Pancreas (tissue), 10 donors: ENCODE measurements at places on chromosomes 6 and 20. TPM values are rescaled to one million over a fixed set of nuclear protein-coding genes. Genes with fewer than 3 reads are reported as not detected.

TRAPPC3L gene
- not detected for total RNA-seq

ZNF165 gene
- total RNA-seq: 2.9 TPM

HLA-DRB5 gene
- total RNA-seq: 0.38 TPM

ANGPT4 gene
- not detected for total RNA-seq

DSE gene
- total RNA-seq: 9.4 TPM

PKIB gene
- total RNA-seq: 2.4 TPM

PTK7 gene
- 44.2 TPM for total RNA-seq

SLC44A4 gene
- total RNA-seq: 57.3 TPM

GTSF1L gene
- not detected for total RNA-seq

ACTL10 gene
- total RNA-seq: 2.7 TPM

FNDC1 gene
- 0.88 TPM for total RNA-seq

SNAP25 gene
- total RNA-seq: 0.95 TPM

CTSZ gene
- 51.6 TPM for total RNA-seq

TGM2 gene
- 12.4 TPM for total RNA-seq

PAK5 gene
- 1.0 TPM for total RNA-seq

SMLR1 gene
- not detected for total RNA-seq

TREM1 gene
- total RNA-seq: 2.8 TPM

SALL4 gene
- total RNA-seq: 2.4 TPM

CDC25B gene
- 5.6 TPM for total RNA-seq

FHL5 gene
- total RNA-seq: 2.1 TPM

UTRN gene
- total RNA-seq: 84.2 TPM

MMP24 gene
- total RNA-seq: 5.4 TPM

HLA-DRA gene
- 24.0 TPM for total RNA-seq

AIG1 gene
- total RNA-seq: 12.2 TPM

STX11 gene
- 2.6 TPM for total RNA-seq

MAVS gene
- total RNA-seq: 22.4 TPM

ITPA gene
- total RNA-seq: 21.4 TPM

TRIM10 gene
- total RNA-seq: not detected
